EH (cell line): ENCODE measurements at places on chromosomes 1 and 21.

DNA sequence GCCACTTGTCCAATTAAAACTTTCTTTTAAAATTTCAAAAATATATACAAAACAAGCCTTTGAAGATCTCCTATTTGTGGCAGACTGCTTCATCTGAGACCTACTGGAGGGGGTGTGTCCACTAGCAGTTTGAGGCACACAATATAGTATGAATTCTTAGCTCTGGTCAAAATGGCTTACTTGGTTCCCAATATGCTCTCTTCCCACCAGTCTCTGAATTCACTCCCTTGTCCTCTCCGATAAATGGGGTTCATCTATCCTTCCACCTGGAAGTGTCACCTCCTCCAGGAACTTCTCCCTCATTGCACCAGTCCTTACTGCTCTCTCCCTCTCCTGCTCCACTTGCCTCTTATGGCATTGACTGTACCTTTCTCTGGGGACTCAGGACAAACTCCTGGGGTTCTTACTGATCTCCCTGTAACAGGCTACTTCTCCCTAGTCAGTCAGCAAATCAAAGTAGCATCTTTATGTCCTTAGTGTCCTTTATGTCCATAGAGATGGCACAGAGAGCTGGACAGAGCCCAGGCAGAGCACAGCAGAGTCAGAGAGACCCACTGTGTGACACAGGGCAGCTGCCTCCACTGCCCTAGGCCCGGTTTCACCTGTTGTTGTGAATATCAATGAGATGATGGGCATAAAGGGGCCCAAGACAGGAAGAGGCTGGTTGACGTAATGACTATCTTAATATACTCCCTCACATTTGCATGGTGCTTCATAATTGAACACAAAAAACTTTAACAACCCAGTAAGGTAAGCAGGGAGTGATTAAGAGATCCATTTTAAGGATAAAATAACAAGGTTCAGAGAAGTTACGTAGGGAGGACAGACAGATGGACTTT lies 3.6 kb downstream of the ASAP3 start:
- no peak for DNase-seq

DNA sequence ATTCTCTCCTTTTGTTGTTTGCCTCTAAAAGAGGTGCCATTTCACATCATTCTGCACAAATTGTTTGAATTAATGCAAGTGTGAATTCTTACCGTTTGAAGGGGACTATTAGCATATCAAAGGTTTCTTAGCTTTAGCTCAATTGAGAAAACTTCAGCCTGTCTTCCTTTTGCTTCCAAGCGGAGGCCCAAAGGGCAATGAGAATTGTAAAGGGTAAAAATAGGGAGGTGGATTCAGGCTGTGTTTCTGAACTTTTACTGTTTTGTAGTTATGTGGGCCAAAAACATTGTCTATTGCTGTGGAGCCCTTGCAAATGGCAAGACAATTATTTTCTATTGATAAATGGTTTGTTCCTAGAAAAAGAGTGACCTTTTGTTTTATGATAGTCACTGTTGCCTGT lies 3.6 kb downstream of the ADGRL2 start:
- no peak for DNase-seq

GRCh38 chr1:189289346-189289745 lies 1188.3 kb downstream of the BRINP3 start:
- DNase-seq: no peak

DNA sequence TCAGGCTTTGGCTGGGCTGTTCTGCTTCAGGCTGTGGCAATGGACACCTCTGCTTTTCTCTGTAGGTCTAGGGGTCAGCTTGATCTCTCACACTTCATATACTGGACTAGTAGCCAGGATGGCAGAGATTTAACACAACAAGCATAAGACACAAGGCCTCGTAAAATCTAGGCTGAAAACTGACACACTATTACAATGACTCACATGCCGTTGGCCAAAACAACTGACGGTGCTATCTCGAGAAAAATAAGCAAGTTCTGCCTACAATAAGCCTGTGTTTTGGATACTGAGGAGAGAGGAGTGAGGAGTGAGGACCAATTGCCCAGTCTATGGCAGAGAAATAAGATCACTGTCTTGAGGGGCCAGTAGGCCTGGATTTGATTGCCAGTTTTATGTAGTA lies 840.7 kb upstream of the ADAMTS5 start:
- peak; percentile 79 for DNase-seq

- DNase-seq: no peak
Observed at GRCh38 chr1:209434631-209435217, 148.8 kb upstream of the CAMK1G start.
